Stimulated activated CD4-positive, alpha-beta T cell treated with anti-CD3 and anti-CD28 coated beads, Interleukin-2, amount 100 ng/mL, for 24 hours (primary cell): ENCODE measurements at places on chromosomes 7 and 10.

DNA sequence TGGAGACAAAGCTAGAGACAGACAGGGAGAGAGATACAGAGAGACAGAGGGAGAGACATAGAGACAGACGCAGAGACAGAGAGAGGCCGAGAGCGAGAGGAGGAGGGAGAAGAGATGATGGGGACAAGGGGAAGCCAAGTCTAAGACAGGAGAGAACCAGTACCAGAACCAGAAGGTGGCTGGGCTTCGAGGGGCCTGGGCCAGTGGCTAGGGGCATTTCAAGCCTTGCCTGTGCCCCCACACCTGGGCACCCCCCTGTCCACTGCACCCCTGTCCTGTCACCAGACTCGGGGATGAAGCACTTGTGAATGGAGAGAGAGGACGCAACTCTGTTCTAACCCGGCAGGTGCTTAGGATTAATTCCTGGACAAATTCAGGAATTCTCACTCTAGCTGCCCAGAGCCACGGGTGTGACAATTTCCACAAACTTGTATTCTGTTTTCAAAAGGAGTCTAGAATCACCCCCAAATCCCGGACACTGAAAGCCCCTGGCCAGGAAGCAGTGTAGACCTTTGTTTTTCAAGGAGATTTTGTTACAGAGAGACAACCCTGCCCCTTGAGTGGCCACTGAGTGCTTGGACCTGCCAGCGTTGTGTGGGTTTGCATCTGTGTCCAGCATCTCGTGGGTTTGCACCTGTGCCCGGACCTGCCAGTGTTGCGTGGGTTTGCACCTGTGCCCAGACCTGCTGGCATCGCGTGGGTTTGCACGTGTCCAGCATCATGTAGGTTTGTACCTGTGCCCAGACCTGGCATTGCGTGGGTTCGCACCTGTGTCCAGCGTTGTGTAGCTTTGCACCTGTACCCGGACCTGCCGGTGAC is 157.3 kb downstream of the WDR37 start:
- DNase-seq = no peak

- DNase-seq = no peak
Measured at GRCh38 chr7:47241112-47242065, 340.5 kb downstream of the TNS3 start.

DNA sequence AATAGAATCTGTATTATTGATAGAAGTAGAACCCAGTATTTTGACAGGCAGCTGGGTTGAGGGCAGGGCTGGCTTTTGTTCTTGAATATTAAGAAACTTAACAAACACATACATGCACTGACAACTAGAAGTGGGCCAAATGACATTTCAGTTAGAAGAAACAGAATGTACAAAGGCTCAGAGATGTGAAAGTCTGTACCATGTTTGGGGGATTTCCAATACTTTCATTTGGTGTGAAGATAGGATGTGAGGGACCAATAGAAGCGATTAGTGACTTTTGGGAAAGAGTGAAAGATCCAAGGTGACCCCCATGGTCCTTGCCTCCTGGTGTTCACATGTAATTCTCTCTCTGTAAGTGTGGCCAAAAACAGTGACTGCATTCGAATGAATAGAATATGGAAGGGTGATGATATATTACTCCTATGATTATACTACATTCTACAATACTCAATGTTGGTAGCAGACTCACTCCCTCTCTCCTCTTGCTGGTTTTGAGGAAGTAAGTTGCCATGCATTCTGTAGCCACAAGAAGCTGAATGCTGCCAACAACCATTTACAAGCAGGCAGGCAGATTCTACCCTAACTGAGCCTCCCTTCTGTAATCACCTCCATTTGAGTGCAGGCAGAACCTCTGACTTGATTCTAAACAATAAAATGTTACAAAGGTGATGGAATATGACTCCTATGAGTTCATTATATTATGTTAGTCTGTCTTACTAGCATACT is 151.4 kb downstream of the TMEM168 start:
- DNase-seq = no peak

DNA sequence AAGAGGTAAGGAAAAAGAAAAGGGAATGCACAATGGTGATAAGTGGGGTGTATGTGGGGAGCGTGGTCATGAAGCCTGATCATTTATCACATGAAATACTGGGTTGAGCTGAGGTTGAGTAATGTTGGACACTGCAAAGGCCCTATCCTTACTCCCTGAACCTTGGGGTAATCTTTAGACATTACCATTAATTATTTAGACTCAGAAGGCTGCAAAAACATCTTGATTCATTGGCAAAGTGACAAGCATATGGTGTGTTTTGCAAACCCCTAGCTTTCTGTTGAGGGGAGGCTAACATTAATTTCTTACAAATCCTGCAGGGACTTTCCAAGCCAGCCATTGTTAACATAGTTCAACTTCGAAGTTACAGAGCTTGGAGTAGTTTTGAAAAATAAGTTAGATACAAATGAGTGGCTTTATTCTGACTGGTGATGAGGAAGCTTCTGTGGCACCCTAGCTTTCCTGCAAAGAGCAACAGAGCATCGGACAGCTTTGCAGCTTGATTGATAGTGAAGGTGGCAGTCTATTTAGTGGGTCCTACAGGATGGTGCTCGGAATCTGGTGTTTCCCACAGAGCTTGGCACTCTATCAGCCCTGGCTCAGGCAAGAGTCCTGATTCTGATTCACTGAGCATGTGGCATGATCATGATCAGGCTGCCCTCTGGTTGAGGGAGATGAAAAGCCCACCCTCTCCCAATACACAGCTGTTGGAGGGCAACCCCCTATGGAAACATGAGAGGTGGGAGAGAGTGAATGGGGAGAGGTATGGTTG is 153.7 kb upstream of the NPVF start:
- no peak for DNase-seq

- DNase-seq = no peak
Measured at GRCh38 chr7:44891372-44891771, 6.0 kb upstream of the PURB start.

- no peak for DNase-seq
Measured at GRCh38 chr10:7401782-7402181, 9.1 kb downstream of the SFMBT2 start.

DNA sequence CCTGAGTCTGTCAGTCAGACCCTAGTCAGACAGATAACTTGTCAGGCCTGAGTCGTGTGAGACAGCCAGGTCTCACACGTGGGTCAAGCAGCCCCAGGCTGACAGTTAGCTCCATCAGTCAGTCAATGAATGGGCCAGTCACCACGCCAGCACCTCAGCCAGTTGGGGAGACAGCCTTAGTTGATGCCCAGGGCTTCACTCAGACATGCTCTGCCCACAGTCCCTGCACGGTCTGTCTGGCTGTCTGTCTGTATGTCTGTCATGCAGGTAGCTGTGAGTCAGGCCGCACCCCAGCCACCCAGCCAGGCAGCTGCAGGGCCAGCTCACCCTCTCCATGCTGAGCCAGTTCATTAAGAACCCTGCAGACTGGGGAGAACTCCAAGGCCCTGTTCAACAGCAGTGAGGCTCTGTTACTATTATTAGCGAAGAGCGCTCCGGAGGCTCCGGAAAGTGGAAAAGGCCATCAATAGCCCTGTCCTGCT is 141.1 kb upstream of the PCBD1 start:
- DNase-seq = no peak

GRCh38 chr7:117225536-117225935 is 97.3 kb downstream of the WNT2 start:
- DNase-seq = no peak

DNA sequence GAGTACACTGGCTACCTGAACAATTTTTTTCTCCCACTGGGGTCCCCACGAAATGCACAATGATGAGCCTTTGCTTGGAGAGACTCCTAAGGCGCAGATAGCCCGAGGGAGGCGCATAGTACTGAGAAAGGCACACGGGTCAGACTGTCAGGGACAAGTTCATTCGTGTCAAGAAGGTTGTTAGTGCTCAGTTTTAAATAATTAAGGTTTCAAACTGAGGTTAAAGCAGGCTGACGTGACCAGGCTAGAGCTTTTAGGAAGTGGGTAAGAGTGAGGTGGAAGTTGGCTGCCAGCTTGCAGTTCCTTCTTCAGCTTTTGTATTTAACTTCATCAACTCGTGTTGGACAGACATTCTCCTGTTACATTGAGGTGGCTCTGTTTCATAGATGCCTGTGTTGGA is 31.6 kb downstream of the RBM33 start:
- DNase-seq = no peak

DNA sequence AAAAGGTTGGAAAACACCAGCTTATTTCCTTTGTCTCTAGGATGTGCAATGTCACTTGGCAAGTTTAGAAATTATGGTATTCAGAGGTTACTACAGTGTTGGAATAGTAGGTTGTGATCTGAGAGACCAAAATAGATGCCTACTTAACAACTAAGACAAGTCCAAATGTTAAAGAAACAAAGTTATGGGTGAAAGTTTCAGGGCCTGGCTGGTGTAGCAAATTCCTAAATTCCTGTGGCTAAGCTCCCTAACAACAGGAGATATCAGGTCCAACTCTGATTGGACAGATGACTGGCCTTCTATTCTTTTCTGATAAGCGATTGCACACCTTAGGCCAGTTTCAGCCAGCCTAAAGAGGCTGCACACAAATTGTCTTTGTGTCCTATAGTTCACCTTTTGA is 873.5 kb downstream of the REEP3 start:
- DNase-seq = no peak

DNA sequence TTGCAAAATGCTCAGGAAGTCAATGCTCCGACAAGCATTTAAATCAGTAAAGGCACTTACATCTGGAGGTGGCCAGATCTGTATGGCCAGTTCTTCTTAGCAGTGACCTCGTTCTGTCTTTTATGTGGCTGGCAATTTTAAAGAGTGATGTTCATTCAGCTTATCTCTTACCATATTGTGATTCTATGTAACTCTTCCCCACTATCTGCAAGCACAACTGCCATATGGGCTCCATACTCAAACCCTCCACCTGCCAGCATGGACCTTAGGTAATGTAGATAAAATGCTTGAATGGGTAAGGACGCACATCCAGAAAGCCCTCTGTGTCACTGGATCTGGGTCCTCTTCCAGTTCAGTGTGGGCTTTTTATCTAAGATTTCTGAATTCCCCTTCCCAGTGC is 42.4 kb upstream of the STK17A start:
- no peak for DNase-seq

DNA sequence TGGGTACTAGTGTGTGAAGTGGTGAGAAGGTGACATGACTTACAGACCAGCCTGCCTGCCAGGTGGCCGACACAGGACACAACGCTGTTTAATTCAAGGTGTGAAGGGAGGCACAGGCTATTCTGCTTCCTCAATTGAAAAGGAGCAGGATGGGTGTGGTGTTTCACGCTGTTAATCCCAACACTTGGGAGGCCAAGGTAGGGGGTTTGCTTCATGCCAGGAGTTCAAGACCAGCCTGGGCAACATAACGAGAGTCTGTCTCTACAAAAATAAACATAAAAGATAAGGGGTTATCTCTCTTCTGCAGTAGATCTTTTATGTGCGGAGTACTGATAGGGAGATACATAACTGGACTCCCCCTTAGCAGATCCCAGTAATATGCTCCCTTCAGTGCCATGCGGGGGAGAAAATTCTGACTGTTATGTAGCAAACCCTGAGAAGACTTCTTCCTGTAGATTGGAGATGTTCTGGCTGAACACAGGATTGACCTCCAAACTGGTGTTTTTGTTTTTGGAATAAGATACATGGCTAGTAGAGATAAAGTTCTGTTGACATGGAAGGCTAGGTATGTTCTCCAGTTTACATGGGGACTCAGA is 63.2 kb downstream of the CCNY start:
- no peak for DNase-seq

GRCh38 chr7:151809146-151809863 is 67.6 kb downstream of the PRKAG2 start:
- no peak for DNase-seq

DNA sequence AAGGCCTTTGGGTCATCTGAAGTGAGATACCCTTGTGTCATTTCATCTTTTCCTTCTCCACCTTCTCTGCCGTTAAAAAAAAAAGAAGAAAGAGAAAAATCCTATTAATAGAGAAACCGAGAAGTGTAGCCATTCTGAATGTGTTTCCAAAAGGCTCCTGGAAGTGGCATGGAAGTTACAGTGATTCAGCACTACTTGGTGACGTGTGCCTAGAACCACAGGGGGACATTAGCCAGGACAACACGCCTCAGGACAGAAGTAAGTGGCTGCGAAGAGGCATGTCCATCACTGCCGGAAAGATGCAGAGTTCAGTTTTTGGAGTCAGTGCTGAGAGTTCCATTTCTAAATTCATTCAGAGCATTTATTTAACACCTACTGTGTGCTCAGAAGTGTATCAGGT is 6.3 kb downstream of the HTRA1 start:
- DNase-seq = no peak

- no peak for DNase-seq
Measured at GRCh38 chr10:77392236-77392721, 245.3 kb downstream of the KCNMA1 start.

DNA sequence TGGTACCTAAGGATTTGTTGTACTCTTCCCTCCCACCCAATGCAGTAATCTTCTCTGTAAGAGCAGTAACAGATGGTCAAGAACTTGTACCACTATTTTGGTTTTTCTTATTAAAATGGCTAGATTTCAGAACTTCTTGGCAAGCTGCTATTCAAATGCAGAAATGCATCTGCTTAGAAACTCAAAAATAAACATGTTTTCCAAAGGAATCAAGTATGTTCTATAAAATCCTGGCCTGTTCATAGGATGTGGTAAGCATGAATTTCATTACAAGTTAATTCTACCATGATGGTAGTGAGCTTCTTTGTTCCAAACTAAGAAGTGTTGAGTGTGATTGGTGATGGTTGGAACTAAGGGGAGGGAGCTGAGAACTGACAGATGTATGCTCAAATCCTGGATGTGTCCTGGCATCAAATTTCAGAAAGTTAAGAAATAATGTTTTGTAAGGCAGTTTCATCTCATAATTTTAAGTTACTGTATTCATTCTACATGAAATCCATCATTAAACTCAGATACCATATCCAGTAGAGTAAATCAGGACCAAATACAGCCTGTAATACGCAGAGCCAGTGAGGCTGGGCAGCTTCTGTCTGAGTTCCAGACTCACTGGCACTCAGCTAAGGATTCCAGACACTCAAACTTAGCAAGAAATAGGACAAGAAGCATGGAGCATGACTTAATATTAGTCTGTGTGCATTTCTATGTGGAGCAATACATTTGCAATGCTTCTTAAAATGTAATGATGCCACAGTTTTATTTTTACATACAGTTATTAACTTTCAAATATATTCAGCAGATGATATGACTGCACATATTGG is 119.6 kb downstream of the TES start:
- no peak for DNase-seq

- DNase-seq = no peak
Measured at GRCh38 chr7:8254215-8254614, 7.8 kb downstream of the ICA1 start.

DNA sequence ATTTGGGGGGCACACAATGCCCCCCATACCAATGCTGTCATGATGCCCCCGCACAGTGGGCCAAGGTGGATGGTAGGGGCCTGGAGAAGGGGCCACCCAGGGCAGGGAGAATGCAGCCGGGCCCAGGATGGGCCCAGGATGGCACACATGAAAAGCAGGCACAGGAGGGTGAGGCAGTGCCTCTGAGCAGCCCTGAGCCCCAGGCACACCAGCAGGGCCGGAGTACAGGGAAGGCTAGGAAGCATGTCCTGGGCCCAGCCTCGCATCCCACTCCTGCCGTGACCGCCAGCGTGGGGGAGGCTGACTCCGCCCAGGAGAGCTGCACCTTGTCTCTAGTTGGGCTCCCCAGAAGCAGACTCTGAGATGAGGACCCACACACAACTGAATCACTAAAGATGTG is 59.3 kb upstream of the TMEM72 start:
- DNase-seq = no peak
